ENCODE measurements at places on chromosomes 2 and 18.

DNA sequence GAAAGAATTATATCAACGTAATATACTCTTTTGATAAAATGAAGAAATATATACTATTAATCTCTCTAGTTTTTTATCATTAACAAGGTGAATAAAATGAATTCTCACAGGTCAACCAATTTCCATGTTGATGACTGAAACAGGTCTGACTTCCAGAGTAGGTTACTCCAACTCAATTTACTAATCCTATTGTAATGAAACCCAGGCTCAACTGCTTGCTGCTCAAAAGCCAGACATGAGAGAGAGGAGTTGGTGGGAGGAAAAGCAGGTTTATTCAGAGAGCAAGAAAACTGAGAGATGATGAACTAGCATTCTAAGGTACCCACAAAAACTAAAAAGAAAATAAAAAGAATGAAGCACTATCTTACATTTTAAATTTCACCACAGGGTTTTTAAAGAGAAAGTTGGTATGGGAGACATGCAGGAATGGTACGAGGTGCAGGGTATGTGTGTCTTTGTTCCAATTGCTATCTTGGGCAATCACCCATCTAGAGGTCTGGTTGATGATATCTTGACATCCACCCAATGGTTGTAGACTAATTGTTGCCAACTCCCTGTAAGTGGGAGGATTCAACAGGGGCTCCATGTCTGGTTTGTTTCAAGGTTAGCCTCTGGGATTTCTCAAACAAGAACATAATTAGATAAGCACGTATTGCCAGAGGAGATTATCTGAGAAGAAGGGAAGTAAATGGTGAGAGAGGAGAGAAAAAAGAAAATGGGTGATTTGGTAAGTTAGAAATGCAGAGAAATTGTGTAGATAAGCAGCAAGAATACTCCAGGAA lies 471.4 kb upstream of the REG3G start:
- DNase-seq: no peak

GRCh38 chr2:60891180-60891579 lies 9.8 kb downstream of the REL start:
- DNase-seq: no peak

DNA sequence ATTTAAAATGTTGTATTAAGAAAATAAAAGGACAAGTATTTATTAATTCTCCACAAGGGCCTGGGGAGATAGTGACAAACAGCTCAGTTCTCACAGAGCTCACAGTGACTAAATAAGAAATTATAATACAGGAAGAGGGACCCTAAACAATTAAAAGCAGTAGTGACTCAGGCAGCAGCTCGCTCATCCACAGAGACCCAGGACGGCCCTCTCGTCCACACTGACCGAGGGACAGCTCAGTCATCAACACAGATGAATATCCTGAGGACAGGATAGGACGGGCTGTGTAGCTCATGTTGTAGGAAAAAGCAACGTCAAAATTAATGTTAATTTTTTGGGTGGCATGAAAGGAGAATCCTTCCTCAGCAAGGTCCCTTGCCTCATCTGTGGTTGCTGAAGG lies 44.1 kb downstream of the PARD6G start:
- no peak for DNase-seq

DNA sequence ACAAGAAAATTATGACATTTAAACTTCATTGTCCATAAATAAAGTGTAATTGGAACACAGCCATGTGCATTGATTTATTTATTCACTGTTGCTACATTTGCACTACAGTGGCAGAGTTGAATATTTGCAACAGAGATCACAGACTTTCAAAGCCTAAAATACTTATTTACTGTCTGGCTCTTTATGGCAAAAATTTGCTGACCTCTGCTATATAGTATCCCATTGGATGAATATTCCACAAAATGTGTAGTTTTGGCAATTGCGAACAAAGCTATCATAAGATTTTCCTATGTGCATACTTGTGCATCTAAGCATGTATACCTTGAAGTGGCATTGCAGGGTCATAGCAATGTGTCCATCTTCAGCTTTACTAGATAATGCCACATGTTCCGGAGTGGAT lies 32.1 kb downstream of the CCDC85A start:
- no peak for DNase-seq

DNA sequence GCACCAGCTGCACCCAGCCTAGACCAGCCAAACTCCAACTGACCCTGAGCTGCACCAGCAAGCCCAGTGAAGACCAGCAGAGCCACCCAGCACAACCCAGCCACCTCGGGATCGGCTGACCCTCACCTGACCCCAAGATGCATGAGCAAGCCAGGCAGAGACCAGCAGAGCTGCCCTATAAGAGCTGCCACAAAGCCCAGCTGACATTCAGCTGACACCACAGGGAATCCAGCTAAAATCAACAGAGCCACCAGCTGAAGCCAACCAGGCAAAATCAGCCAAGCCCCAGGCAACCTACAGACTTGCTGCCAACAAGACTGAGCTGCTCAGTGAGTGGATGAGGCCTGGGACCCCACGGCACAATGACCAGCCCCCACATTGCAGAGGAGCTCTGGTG lies 54.6 kb downstream of the CYP27C1 start:
- DNase-seq: no peak

DNA sequence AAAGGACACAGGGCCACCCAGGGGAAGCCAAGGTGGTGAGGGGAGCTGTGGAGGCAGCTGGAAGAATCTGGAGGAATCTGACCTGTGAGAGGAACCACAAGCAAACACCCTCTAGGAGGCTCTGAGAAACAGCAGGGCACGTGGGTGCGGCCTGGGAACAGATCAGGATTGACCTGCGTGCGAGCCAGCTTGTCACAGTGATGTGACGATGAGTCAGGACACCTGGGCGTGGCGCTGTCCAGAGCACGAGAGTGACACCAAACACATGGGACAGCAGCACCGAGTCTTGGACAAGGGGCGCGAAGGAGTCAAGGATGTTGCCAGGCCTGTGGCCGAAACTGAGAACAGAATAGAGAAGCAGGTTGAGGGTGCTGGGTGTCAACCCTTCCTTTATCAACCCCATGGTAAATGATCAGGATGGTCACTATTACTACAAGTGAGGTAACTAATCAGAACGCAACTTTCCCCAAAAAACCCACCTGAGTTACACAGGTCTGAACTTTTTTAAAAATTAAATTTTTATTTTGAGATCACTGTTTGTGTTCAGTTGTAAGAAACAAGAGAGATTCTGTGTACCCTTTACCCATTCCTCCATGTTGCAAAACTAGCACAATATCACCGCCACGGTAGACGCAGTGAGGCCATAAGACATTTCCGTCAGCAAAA lies 637 bp upstream of the SFT2D3 start:
- DNase-seq: peak; percentile 90

GRCh38 chr18:52537261-52537660 lies 197.3 kb downstream of the DCC start:
- no peak for DNase-seq

DNA sequence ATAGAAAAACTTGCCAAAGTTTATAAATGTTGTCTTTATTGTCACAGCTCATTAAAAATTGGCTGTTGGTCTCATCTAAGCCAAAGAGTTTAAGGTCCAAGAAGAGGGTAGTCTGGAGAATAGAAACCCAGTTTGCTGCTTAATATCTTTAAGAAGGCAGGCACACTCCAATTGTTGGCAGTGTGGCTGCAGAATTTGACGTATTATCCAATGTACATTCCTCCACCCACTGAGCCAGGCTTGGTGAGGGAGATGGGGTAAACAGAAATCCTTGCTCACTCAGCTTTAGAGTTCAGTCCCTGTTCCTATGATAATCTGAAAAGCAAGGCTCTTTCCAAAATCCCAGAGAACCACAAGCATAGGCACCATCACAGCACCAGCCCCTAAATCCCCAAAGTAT lies 10.7 kb upstream of the ADD2 start:
- DNase-seq: no peak

DNA sequence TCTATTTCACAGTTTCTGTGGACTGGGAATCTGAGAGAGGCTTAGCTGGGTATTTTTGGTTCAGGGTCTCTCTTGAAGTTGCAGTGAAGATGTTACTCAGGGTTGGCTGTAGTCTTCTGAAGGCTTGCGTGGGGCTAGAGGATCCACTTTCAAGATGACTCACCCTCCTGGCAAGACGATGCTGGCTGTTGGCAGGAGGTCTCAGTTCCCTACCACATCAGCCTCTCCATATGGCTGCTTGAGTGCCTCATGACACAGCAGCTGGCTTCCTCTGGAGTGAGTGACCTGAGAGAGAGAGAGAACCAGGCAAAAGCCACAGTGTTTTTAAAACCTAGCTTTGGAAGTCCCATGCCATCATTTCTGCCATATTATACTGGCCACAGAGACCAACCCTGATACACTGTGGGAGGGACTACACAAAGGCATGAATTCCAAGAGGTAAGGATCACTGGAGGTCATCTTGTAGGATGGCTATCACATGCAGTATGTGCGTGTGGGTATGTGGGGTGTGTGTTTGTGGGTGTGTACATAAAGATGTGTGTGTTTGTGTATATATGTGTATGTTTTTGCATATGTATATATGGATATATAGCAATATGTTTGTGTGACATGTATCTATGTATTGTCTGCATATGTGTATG lies 25.1 kb downstream of the DNPEP start:
- no peak for DNase-seq

GRCh38 chr18:59459369-59460071 lies 100.5 kb upstream of the LMAN1 start:
- DNase-seq: no peak

DNA sequence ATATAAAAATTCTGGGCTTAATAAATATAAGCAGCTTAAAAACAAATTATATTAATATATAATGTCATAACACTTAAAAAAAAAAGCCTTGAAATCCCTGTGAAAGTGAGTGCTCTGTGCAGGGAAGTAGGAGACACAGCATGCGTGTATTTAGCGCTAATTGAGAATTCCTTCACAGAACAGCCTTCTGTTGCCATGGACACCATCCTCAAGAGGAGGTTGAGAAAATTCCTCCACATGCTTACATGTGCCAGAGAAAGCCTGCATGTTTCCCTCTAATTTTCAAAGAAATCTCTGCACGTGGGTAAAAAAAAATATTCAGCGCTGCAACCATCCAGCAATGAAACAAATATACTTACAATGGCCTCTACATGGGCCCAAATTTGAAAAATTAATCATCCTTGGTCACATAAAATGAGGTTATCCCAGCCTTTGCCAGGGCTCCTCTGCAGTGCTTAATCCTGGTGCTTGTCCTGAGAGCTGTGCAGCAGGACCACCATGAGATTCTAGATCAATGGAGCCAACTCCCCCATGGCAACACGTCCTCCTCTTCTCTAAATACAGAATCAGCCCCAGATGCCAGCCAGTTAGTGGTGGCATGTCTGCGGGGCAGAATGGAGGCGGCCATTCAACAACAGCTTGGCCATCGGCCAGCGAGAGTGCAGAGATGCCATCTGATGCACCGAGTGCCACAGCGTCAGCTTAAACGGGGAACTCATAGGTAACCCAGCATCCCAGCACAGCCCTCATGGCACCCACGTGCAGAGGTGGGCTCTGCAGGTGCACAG lies 228.0 kb downstream of the MYT1L start:
- no peak for DNase-seq

GRCh38 chr2:53949457-53949856 lies 21.3 kb downstream of the PSME4 start:
- DNase-seq: no peak

- DNase-seq: no peak
Observed at GRCh38 chr2:1557467-1557820, 144.2 kb downstream of the TPO start.

DNA sequence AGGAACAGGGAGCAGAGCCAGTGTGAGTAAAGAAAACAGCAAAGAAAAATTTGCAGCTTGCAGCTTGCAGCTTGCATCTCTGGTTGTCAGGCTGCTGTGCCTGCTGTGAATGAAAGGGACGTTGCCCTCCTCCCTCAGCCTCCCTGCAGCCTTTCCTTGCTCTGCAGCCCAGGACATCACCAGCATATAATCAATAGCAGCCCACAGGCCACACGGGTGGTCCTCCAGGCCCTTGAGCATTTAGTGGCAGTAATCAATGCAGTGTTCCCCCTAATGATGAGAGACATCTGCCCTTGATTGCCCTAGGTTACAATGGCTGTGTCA lies 122.2 kb upstream of the TACR1 start:
- no peak for DNase-seq

GRCh38 chr2:30265052-30266015 lies 34.0 kb downstream of the LBH start:
- DNase-seq: no peak

DNA sequence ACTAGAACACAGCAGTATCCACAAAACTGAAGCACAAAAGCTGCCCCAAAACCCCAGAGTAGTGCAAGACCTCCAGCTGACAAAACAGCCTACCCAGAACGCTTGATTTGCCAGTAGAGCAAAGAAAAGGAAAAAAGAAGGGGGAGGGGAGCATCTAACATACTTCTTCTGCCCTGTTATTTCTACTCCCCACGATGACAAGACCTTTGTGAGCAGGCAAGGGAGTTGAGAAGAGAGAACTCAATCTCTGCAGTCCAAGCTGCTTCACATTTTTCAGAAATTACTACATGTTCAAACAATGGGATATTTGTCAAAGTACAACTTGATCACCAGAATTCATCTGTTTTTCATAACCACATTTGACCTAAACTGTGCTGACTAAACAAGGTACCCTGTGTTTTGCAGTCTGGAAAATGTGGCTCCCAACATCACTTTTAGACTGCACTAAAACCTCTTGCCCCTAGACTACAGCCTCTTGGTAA lies 286.7 kb downstream of the EXOC6B start:
- no peak for DNase-seq

DNA sequence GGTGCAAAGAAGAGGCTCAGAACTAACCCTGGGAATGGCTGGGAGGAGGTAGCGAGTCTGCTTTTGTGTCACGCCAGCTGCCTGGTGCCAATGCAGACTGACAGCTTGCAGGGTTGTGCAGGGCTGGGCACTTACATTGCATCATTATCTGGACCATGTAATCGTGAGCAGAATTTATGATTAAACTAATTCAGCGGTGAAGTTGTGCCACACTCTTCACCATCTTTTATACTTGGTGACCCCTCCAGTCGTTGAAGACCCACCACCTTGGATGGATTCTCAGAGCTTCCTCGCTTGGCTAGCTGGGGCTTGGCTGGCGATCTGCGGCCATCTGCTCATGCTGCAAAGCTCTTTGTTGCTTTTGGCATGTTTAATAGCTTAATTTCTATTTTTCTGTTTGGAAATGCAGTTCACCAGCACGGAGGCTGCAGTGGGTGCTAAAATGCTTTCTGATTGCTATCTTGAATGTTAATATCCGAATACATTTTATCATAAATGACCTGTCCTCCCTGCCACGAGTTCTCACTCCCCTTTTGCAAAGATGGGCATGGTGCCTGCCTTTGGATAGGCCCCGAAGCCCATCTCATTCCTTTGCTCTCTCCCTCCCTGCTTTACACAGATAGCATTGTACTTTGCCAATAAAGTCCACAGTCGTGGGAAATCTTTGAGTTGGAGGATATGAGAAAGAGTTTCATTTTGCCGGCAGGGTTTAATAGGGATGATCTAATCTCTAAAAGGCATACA lies 188.2 kb downstream of the PRKCE start:
- no peak for DNase-seq

DNA sequence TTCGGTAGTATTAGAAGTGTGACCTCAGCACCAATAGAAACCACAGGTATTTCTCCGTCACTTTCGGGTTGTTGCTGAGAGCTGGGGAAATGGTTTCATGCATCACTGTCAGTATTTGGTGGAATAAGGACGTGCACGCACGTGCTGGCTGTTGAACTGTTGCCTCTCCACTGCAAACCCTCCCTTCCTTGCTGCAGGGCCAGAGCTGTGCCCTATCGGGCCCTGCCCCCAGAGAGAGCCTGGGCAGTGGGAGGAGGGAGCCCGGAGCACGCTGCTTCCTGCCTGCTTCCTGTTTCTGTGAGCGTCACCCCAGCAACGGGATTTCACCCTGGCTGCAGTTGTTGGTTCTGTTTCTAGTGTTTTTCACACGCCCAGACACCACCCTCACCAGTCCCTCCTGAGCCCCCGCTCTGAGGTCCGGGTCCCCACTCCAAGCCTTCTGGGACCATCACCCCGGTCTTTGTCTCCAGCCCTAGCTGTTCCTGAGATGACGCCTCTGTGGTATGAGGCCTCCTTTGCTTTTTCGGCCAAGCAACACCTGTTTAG lies 47.4 kb downstream of the LRRFIP1 start:
- peak; percentile 82 for DNase-seq
